ENCODE measurements at places on chromosomes 2 and 18. TPM values are rescaled to one million over a fixed set of nuclear protein-coding genes. Genes with fewer than 3 reads are reported as not detected.

Gene ACTG2
- 0.72 TPM for total RNA-seq

Gene CTNNA2
- total RNA-seq = 0.29 TPM

Gene SPAST
- total RNA-seq = 34.2 TPM

Gene CNTNAP5
- not detected for total RNA-seq

Gene G6PC2
- total RNA-seq = not detected
